ENCODE measurements at places on chromosomes 16 and 17. TPM values are rescaled to one million over a fixed set of nuclear protein-coding genes. Genes with fewer than 3 reads are reported as not detected.

GRCh38 chr17:79892457-79893241 lies 53.4 kb upstream of the CBX4 start:
- no peaks in the 10 kb centered on the region for H3K36me3 ChIP-seq
- H3K27me3 ChIP-seq: peaks cover 2% of the 10 kb centered on the region
- no peak overlapping the region for H3K4me3 ChIP-seq
- H3K27ac ChIP-seq: no peak overlapping the region
- DNase-seq: no peak

DNA sequence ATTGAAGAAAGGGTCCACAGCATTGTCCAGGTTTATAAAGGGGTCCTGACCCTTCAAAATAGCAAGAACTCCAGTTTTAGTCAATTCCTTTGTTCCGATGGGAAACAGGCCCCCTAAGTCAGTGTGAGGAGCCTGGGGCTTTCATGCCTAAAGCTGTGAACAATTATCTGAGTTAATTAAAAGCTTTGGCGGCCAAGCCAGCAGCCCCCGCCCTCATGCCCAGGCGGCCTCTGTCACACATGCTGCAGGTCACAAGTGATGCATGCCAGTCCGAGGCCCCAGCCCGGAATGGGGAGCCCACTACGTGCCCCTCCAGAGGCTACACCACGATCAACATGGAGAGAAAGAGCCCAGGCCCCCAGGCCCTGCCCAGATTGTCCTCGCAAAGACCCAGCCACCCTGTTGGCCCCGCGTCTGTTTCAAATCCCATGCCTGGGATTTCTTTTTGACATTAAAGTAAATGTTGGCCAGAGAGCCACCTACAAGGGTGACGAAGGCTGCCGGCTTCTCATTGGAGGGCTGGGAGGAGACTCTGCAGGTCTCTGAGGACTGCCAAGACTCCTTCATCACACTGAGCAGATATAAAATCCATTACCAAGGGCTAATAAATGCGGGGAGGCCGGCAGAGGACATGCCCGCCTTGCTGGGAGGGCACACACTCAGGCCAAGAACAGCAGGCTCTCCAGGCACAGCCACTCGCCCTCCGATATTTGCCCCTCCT lies 14.5 kb upstream of the PITPNM3 start:
- no peaks in the 10 kb centered on the region for H3K27me3 ChIP-seq
- no peaks in the 10 kb centered on the region for H3K4me1 ChIP-seq
- H3K36me3 ChIP-seq: no peaks in the 10 kb centered on the region

DNA sequence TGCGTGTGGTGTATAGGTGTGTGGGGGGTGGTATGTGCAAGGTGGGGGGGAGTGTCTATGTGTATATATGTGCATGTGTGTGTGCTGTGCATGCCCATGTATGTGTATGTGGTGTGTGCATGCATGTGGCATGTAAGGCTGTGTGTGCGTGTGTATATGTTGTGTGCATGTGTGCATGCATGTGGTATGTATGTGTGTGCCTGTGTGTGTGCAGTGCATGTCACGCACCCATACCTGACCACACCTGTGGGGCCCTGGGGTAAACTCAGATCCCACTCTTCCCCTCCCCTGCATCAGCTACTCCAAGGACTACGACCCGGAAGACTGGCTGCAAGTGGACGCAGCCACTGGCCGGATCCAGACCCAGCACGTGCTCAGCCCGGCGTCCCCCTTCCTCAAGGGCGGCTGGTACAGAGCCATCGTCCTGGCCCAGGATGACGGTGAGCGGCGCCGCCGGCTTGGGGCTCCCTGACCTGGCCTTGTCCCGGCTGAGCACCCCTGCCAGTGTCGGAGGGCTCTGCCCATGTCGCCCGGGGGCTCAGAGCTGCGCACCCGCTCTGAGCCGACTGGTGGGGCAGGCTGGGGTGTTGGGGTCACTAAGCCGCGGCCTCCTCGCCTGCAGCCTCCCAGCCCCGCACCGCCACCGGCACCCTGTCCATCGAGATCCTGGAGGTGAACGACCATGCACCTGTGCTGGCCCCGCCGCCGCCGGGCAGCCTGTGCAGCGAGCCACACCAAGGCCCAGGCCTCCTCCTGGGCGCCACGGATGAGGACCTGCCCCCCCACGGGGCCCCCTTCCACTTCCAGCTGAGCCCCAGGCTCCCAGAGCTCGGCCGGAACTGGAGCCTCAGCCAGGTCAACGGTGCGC lies 9.1 kb downstream of the SLC22A31 start:
- no peak overlapping the region for H3K27ac ChIP-seq
- H3K27me3 ChIP-seq: no peaks in the 10 kb centered on the region
- no peak overlapping the region for H3K4me3 ChIP-seq
- no peak for DNase-seq
- H3K36me3 ChIP-seq: no peaks in the 10 kb centered on the region
- no peaks in the 10 kb centered on the region for H3K4me1 ChIP-seq

- H3K27ac ChIP-seq: no peak overlapping the region
- H3K36me3 ChIP-seq: no peaks in the 10 kb centered on the region
- no peaks in the 10 kb centered on the region for H3K27me3 ChIP-seq
- H3K4me1 ChIP-seq: peaks cover 7% of the 10 kb centered on the region
- H3K4me3 ChIP-seq: no peak overlapping the region
Observed at GRCh38 chr17:51052235-51052634, 68.4 kb downstream of the SPAG9 start.

DNA sequence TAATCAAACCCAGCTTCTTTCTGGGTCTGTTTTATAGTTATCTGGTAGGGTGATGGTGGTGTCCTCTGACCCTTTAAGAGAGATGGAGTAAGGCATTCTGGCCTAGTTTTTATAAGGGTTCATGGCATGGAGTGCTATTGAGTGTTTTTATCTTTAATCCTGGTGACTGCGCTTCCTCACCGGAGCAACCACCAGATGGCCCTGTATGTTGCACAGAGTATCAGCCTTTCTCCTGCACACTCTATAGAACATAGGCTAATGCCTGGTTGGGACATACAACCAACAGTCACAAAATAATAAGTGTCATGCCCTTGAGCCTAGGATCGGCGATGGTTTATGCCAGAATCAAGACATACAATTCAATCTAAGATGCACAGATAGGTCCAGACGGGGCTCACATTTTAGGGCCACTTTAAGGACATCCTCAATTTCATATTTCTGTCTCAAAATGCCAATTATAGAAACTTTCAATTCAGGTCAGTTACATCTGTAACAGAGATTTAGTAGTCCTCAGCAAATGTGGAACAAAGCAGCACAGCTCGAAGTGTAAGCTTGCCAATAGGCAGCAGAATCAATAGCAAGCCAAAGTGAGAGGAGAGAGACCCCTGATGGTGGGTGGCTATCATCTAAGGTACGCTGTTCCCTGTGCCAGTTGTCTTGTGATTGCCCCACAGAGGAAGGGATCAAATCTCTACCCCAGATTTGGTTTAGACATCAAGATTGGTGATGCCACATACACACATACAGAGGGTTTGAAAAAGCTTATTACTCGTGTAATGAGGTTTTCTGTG lies 37.2 kb upstream of the HOXB9 start:
- H3K36me3 ChIP-seq: no peaks in the 10 kb centered on the region
- no peaks in the 10 kb centered on the region for H3K4me1 ChIP-seq
- H3K4me3 ChIP-seq: no peak overlapping the region
- H3K27me3 ChIP-seq: no peaks in the 10 kb centered on the region
- no peak overlapping the region for H3K27ac ChIP-seq

DNA sequence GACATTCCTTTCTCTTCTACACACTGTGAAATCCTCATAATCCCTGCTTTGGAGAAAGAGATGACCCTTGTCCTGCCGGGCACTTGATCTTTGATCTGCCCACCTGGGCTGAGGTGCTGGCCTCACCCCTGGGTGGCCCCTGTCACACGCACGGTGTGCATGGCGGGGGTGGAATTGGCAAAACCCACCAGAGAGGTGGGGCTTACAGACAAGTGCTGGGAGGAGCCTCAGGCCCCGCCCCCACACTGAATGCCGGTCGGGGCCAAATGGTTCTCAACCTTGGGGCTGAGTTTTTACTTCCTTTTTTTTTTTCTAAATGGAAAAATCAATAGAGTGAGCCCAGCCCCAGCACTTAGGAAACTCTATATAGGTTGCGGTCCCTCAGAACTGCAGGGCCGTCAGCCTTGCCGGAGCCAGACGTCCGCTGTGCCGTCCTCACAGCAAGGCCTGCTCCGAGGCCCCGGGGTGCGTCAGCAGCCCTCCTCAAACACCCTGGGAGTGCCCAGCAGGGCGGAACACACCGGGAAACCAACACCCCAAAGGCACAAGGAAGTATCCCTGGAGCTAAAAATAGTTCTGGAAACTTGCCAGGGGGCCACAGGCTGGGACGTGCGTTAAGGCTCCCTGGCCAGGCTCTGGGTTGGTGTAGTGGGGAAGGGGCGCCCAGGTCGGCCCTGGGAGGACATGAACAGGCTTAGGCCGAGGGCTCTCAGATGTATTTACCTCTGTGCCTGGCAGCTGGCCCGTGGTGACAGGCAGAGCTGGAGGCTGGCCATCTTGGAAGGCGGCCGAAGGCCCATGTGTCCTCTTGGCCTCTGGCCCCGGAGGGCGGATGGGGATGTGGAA lies 11.0 kb downstream of the GPRC5C start:
- DNase-seq: no peak
- H3K4me3 ChIP-seq: peak overlapping the region; percentile 45
- H3K27ac ChIP-seq: no peak overlapping the region
- H3K27me3 ChIP-seq: no peaks in the 10 kb centered on the region
- H3K36me3 ChIP-seq: no peaks in the 10 kb centered on the region

DNA sequence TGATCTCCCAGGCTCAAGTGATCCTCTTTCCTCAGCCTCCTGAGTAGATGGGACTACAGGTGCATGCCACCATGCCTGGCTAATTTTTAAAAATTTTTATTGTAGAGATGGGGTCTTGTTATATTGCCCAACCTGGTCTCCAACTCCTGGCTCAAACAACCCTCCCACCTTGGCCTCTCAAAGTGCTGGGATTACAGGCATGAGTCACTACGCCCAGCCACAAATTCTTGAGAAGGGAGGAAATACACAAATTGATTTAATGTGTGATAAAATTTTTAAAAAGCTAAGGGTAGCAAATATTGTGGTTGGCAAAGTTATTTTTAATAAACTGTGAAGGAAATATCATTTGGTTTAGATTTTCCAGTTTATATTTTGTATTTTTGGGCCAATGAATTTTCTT lies 9.6 kb downstream of the ITGAD start:
- DNase-seq: no peak
- peaks cover 2% of the 10 kb centered on the region for H3K36me3 ChIP-seq
- H3K27me3 ChIP-seq: no peaks in the 10 kb centered on the region
- H3K4me1 ChIP-seq: no peaks in the 10 kb centered on the region
- H3K27ac ChIP-seq: no peak overlapping the region
- no peak overlapping the region for H3K4me3 ChIP-seq

GRCh38 chr17:41318231-41318630 lies 2.7 kb upstream of the KRTAP17-1 start:
- H3K36me3 ChIP-seq: no peaks in the 10 kb centered on the region
- DNase-seq: no peak
- H3K4me1 ChIP-seq: no peaks in the 10 kb centered on the region
- H3K4me3 ChIP-seq: no peak overlapping the region

DNA sequence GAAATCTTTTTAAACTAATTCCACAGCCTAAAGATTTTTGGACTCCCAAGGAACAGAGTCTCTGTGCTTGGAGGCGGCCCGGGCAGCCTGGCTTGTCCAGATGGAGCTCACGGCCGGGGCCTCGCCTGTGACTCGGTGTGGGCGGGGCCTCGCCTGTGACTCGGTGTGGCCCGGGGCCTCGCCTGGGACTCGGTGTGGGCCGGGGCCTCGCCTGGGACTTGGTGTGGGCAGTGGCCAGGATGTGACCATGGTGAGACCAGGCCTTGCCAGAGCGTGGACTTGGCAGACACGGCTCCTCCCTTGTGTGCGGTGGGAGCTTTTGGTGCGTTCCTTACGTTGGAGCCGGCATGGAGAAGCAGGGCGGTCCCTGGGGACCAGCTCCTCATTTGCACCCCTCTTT lies 92.3 kb downstream of the METRNL start:
- no peak overlapping the region for H3K27ac ChIP-seq
- H3K27me3 ChIP-seq: peaks cover 14% of the 10 kb centered on the region
- DNase-seq: no peak
- no peaks in the 10 kb centered on the region for H3K36me3 ChIP-seq
- no peaks in the 10 kb centered on the region for H3K4me1 ChIP-seq

- no peaks in the 10 kb centered on the region for H3K4me1 ChIP-seq
- no peak overlapping the region for H3K27ac ChIP-seq
Observed at GRCh38 chr17:7080456-7081041, 498 bp upstream of the CLEC10A start.

STAT5A gene
- total RNA-seq: 26.7 TPM

ACSF2 gene
- 17.2 TPM for total RNA-seq

SPN gene
- 1.3 TPM for total RNA-seq

CHST4 gene
- total RNA-seq: 1.1 TPM

RNF40 gene
- 114 TPM for total RNA-seq

TMEM94 gene
- 129 TPM for total RNA-seq

PRR35 gene
- total RNA-seq: 2.2 TPM

TP53 gene
- total RNA-seq: 129 TPM

YBX2 gene
- 54.9 TPM for total RNA-seq

COX6A2 gene
- not detected for total RNA-seq

Measured in Panc1 (cell line).